ENCODE measurements at places on chromosomes 13 and 19. TPM values are rescaled to one million over a fixed set of nuclear protein-coding genes. Genes with fewer than 3 reads are reported as not detected.

The RFXANK gene
- 37.2 TPM for total RNA-seq

The ADPRHL1 gene
- total RNA-seq: 484 TPM

The GJA3 gene
- 17.6 TPM for total RNA-seq

The OVOL3 gene
- not detected for total RNA-seq

The RXFP2 gene
- not detected for total RNA-seq

The KLK15 gene
- total RNA-seq: not detected

The C19orf18 gene
- total RNA-seq: 2.1 TPM

DNA sequence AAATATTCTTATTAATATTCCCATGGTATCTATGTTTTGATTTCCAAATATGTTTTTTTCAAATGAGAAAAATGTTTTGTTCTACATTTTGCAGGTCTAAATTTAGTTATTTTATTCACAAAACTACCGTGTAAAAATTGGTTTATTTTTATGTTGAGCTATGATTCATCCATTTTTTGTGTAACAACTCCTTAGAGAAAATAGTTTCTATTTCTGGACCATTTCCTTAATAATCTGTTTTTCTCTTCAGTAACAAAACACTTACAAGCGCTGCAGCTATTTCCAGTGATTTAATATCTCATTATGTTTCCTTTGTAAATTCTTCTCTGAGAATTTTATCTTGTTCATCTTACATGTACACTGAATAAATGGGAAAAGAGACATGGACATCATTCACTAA, 550.7 kb upstream of the SLITRK5 start:
- DNase-seq: no peak

GRCh38 chr13:67151652-67152051, 78.5 kb downstream of the PCDH9 start:
- DNase-seq: no peak

- no peak for DNase-seq
Observed at GRCh38 chr13:91302111-91302510, 45.4 kb upstream of the MIR17HG start.

DNA sequence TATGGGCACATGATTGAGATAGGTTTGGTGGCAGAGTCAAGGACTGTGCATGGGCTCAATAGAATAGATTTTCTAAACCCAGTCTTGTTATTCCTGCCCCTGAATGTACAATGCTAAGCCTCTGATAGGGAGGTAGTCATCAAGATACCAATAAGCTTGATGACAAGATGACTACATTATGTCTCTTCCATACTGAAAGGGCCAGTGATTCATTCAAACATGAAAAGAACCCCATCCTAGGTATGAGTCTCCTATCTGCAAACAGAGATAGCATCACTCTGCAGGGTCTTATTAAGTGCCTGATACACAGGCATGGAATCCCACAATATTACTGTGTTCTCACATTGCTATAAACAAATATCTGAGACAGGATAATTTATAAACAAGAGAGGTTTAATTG, 40.3 kb upstream of the UFM1 start:
- no peak for DNase-seq

GRCh38 chr13:44498969-44499368, 77.2 kb downstream of the TSC22D1 start:
- no peak for DNase-seq

GRCh38 chr13:102788683-102789082, 10.1 kb downstream of the POGLUT2 start:
- no peak for DNase-seq

- no peak for DNase-seq
Observed at GRCh38 chr19:15315101-15315500, 17.2 kb downstream of the BRD4 start.

All from left ventricle myocardium inferior (tissue), 1 donor.